ENCODE measurements at places on chromosomes 6 and 20.

DNA sequence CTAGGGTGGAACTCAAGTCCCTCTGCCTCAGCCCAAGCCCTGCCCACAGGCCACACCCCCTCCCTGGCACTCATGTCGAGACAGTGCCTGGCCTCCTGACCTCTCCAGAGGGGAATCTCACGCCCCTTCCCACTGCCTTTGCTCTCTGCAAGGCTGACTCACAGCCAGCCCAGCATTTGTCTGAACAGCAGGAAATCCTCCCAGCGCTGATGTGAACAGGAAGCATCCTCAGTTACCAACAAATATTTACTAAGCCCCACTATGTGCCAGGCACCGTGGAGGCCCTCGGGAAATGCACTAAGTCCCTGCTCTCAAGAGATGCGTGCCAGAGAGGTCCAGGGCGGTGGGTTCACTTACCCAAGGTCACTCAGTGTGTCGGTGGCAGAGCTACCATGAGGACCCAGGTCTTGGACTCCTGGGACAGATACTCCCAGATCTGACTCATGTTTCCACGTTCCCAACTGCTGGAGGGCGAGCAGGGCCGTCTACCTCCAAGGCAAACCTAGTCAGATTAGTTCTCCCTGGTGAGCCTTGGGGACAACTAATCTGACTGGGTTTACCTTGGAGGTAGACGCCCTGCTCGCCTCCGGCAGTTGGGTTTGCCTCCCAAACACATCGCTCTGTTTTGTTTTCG, 7.8 kb downstream of the ADA start:
- peak; percentile 10 for DNase-seq

DNA sequence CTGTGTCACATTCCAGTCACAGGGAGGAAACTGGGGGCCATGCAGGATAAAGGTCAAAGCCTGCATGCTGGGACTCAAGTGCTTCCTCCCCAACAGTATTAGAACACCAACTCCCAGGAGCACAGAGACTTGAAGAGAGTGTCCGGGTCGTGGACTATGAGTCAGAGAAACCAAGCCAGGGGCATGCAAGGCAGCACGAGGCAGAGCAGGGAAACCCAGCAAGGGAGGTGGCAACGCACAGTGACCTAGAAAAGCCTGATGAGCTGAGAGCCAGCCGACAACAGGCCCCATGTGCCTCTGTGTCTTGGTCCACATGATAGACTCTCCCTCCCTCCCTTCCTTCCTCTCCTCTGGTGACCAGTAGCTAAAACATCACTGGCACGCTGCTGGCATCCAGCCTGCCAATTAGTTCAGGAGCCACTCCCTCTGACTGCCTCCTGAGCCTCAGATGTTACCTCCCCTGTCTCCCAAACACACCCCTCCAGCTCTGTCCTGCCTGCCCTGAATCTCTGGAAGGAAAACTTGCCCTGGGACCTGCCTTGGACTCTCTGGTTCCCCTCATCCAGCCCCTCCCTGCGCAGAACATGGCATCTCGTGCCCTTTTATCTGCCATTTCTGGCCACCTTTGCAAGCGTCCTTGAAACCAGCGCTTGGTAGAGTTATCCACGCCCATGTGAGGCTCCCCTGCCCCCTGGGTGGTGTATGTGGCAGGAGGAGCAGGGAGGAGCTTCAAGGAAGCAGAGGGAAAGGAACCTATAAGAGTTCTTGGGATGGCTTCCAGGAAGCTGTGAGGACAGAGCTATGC, 16.2 kb upstream of the RNF39 start:
- DNase-seq: peak; percentile 58

DNA sequence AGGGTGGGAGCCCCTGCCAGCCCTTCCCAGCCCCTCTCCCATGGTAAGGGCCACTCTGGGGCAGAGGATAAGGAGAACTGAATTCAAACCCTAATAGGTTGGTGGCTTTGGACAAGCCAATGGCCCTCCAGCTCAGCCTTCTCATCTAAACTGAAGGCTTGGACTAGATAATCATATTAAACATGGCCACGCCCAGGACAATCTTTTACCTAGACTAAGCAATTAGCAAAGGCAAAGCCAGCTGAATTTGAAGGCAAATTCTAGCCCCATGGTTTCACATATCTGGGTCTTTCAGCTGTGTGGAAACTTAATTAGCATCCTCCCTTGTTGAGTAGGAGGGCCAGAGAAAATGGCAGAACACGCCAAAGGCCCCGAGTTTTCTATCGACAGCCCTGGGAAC, 10.7 kb downstream of the SLC22A23 start:
- DNase-seq: no peak

GRCh38 chr6:13486679-13487121, 700 bp downstream of the GFOD1 start:
- no peak for DNase-seq

DNA sequence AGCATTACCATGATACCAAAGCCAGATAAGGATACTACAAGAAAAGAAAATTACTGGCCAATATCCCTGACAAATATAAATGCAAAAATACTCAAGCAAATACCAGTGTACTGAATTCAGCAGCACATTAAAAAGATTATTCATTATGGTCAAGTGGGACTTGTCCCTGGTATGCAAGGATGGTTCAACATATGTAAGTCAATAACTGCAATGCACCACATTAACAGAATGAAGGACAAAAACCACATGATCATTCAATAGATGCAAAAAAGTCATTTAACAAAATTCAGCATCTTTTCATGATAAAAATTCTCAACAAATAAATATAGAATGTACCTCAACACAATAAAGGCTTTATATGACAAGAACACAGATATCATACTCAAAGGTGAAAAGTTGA, 9.1 kb upstream of the DEFB125 start:
- no peak for DNase-seq

- DNase-seq: no peak
Measured at GRCh38 chr20:47561603-47562583, 60.2 kb downstream of the NCOA3 start.

- no peak for DNase-seq
Measured at GRCh38 chr6:117188627-117189201, 76.6 kb upstream of the VGLL2 start.

DNA sequence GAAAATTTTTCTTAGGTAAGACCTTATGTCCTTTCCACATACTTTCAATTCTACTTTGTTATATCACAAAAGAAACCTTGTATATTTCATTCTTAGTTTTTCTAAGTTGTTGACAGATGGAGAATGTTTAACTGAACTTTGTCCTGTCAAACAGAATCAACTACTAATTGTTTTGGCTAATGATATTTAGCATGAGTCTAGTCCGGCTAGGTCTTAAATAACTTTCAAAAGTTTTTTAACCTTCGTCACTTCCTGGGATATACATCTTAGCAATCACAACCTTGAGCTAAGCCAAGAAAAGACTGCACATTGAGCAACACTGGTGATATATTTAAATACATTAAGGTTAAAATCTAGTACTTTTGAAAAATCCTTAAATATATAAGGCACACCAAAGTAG, 62.9 kb upstream of the RUNX2 start:
- no peak for DNase-seq

- no peak for DNase-seq
Measured at GRCh38 chr20:1299522-1299921, 29.4 kb downstream of the SDCBP2 start.

DNA sequence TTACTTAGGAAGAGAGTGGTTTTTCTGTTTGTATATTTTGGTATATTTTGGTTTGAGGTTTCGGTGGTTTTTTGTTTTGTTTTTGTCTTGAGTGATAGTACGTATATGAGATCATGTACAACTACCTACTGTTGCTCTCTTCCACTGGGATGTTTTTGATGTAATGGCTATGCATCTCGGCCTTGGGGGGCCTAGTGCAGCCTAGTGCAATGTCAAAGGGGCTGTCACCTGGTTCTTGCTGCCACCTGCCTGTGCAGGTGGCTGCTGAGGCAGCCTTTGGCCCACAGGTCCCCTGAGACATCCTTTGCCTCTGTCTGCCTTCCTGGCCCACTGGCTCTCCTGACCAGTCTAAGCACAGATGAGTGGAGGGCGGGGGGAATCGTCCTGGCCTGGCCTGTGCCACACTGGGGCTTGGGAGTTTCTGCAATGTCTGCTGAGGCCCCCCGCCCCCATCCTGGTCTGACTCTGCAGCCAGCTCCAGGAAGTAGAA, 546.6 kb downstream of the CD83 start:
- DNase-seq: no peak

DNA sequence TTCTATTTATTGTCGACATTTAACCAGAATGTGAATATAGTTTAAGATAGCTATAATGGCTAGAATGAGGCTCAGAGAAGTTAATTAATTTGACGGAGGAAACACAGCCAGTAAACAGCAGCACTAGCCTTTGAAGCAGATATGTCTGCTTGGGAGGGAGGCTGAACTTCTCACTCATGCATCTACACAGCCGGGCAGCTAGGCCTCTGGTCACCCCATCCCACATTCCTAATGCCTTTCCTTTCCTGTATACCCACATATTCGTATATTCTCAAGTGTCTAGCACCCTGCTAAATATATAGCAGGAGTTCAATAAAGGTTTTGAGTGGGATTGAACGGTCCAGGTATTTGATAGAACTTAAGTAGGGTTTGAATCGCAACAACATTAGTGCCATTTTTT, 230.4 kb upstream of the PDE10A start:
- DNase-seq: no peak

- DNase-seq: no peak
Measured at GRCh38 chr6:85684809-85685171, 42.1 kb upstream of the SYNCRIP start.

DNA sequence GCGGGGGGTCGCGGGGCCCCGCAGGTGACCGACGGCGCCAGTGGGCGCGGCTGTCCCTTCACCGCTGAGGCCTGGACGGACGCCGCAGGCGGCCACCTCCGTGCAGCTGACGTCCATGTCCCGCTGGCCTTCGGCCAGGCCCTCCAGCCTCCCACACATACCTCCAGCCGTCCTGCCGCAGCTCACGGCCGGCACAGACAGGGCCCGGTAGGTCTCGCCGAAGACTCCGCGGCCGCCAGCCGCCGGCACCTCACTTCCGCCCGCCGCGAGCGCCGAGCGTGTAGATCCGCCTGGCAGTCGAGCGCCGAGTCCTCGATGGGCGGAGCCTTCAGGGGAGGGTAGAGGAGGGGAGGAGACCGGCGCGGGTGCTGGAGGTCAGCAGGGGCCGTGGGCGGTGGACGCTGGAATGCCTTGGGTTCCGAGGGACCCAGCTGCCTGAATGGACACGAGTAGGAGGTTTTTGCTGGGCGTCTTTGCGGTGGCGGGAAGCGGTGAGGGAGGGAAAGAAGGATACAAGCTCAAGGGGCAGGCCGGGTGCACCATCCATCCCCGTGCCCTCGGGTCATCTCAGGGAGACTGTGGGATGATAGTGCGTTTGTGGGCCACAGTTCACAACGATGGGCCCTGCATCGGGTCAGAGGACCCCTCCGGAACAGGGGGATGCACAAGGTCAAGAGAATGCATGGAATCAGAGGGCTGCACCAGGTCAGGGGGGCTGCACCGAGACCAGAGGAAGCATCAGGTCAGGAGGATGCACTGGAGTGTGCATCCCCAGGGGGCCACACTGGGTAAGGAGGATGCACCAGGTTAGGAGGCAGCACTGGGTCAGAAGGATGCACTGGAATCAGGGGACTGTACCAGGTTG, at the start of gene EXOC2:
Gene EXOC2, minus strand, starts transcription at position 282 of the 865 bp plus-strand sequence. CDS start 55,321 bp downstream, outside the sequence.
- DNase-seq: peak; percentile 25

GRCh38 chr6:41325446-41326066, 9.9 kb upstream of the NCR2 start:
- DNase-seq: no peak

GRCh38 chr6:129419324-129419723, 290.7 kb downstream of the ARHGAP18 start:
- no peak for DNase-seq

DNA sequence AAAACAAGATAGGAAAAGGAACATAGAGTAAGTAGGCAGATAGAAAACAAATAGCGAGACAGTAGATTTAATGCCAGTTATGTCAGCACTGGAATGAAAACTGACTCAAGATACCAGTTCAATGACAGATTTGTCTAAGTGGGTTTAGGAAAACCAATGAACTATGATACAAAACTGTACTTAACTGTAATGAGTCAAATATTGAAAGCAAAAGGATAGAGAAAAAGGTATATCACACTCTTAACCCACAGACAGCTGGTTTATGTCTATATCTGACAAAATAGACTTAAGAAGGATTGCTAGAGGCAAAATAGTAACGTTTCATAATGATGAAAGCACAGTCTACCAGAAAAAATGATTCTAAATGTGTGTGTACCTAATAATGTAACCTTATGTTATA, 38.2 kb downstream of the ATRN start:
- no peak for DNase-seq

DNA sequence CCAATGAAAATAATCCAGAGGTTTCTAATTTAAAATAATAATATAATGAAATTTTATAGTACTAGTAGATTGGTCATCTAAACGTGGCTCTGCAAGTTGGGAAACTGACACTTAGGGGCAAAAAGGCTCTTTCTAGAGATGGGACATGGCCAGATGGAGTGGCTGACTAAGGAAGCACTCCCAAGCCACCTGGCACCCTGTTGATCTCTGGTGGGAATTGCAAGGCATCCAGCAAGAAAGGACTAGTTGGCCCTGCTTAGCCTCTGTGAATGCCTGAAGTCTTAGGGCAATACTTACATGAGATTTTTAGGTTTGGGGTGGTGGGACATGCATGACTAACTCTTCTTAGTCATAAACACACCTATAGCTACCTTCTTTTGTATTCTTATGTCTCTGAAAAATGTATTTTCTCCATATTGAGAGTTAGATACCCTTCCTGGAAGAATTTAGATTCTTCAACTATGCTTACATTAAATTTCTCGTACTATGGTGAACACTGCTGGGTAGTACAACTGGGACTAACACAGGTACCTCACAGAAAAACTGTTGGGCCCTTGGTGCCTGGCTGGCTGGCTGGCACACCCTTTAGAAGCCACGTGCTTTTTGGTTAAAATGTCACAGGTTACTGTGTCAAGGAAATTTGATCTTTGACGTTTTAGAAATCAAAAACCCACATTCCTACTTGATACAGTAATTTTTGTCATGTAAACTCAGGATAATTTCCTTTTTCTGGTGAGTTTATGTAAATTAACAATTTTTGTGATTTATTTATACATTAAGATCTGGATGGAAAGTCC, 25.0 kb upstream of the SH3BGRL2 start:
- DNase-seq: no peak

DNA sequence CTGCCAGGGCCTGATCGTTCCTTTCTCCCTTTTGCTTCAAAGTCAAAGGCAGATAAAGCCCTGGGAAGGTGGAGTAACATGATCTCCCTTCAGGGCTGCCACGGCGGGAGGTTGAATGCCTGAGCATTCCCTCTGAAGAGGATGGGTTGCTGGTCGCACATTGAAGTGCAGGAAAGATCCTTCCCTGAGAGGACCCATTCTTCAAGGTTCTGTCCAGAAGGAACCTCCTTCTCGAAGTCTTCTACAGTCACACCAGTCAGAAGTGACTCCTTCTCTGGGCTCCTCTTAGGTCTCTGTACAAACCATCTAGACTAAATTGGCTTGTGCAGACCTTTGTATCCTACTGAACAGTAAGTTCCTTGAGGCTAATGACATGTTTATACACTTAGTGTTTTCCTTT, 192.6 kb upstream of the VGLL2 start:
- DNase-seq: no peak

- no peak for DNase-seq
Measured at GRCh38 chr20:9442858-9443257, 71.5 kb upstream of the LAMP5 start.

- DNase-seq: peak; percentile 20
Measured at GRCh38 chr6:9250852-9251251, 815.5 kb upstream of the SLC35B3 start.
